Putamen (tissue), 1 donor: ENCODE measurements at places on chromosomes 12 and 14.

GRCh38 chr12:116929885-116930284 is 19.1 kb downstream of the FBXW8 start:
- no peak for DNase-seq

- DNase-seq: no peak
Measured at GRCh38 chr12:108815875-108816594, 41.3 kb downstream of the SSH1 start.

- no peak for DNase-seq
Measured at GRCh38 chr12:82434392-82434911, 76.1 kb downstream of the METTL25 start.

DNA sequence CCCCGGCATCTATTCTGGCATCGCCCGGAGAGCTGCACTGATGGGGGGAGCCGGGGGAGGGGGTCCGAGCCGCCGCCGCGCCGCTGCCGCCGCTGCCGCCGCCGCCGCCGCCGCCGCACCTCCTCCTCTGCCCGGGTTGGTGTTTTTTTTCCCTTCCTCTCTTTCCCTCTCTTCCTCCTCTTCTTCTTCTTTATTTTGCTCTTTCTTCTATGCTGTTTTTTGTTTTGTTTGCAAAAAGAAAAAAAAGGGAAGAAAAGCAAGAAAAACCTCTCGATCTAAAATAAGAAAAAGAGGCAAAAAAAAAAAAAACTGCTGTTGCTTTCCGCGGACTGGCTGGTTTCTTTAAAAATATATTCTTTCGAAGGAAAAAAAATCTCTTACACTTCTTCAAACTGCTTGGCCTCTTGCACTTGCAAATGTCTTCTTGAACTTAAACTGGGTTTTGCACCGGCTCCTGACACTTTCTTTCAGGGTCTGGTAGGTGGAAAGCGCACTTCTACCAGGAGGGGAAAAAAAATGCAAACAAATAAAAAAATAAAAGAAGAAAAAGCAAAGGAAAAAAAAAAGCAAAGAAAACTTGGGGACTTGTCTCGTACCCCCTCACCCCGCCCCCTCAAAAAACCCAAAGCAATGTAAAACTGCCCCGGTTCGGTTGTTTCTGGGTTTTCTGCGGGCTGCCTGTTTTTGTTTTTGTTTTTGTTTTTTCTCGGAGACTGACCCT is 616 bp downstream of the BCL11B start:
- no peak for DNase-seq
